Activated CD4-positive, alpha-beta T cell treated with anti-CD3 and anti-CD28 coated beads for 36 hours (primary cell): ENCODE measurements at places on chromosomes 16 and 17. TPM values are rescaled to one million over a fixed set of nuclear protein-coding genes. Genes with fewer than 3 reads are reported as not detected.

Gene FA2H
- total RNA-seq, result not detected

Gene KRT28
- not detected for total RNA-seq

Gene ELMO3
- total RNA-seq, result 3.0 TPM

Gene HIGD1B
- not detected for total RNA-seq

Gene SCGB1C2
- not detected for total RNA-seq
